ENCODE measurements at places on chromosomes 2 and 18.

GRCh38 chr2:183172220-183172887 is 48.1 kb downstream of the NUP35 start:
- no peak for DNase-seq

DNA sequence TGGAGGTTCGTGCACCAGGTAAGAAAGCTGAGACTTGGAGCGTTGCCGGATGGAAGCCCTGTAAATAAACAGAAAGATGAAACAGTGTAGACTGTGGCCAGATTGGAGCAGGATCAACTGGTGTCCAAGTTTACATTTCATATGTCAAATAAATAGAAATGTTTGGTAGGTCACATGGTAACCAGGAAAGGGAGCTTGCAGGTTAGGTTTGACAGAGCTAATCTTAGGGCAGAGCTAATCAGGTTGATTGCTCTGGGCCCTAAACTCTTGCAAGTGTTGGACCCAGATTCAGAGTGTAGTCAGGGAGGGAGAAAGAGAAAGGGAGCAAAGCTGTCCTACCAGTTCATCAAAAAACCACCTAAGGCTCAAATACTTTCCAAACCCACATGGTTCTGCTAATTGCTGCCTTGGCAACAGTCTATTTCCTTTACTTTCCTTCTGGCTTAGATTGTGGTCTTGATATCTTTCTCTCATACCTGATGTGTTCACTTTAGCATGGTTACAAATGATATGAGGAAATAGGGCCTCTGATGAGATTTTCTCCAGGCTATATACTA is 63.2 kb downstream of the G6PC2 start:
- no peak for DNase-seq

- DNase-seq: no peak
These were observed 82.2 kb downstream of the SOCS6 start for GRCh38 chr18:70370762-70371733.

DNA sequence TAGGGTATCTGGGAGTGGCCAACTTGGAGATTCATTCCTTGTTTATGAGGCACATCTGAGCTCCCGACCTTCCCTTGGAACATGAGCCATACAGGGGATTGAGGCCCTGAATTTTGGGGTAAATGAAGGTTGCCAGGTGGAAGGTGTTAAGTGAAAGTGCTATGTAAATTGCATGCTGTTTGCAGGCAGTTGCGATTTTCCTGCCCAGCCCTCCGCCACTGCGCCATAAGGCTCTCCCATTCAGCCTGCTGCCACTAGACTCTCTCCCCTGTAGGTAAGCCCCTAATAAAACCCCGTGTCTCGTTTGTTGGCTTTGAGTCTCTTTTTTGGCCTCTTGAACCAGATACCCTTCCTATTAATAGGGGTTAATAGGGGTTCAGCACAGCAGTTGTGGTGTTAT is 33.8 kb downstream of the PCARE start:
- DNase-seq: no peak

DNA sequence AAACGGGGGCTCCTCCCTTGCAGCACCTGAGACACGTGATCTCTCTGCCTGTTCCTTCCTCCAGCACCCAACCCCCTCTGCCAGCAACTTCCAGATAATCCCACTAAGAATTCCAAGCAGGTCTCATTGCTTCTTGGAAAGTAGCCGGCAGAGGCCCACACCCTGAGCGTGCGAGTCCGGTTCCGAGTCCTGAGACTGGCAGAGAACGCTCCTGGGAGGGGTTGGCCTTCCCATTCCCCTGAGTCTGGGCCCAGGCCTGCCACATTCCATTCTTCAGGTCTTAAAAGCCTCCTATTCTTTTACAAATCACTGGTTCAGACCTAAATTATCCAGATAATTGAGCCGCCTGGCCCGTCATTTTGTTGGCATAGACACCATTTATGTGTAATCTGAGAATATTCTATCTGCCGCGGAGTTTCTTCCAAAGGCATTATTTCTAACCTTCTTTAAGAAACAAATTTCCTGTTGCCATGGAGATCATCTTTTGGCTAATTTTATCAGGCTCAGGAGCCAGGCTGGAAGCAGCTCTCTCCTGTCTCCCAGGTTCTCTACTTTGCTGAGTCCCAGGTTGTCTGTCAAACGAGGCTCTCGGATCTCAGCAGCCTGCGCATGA is 165.4 kb downstream of the MYCN start:
- no peak for DNase-seq

DNA sequence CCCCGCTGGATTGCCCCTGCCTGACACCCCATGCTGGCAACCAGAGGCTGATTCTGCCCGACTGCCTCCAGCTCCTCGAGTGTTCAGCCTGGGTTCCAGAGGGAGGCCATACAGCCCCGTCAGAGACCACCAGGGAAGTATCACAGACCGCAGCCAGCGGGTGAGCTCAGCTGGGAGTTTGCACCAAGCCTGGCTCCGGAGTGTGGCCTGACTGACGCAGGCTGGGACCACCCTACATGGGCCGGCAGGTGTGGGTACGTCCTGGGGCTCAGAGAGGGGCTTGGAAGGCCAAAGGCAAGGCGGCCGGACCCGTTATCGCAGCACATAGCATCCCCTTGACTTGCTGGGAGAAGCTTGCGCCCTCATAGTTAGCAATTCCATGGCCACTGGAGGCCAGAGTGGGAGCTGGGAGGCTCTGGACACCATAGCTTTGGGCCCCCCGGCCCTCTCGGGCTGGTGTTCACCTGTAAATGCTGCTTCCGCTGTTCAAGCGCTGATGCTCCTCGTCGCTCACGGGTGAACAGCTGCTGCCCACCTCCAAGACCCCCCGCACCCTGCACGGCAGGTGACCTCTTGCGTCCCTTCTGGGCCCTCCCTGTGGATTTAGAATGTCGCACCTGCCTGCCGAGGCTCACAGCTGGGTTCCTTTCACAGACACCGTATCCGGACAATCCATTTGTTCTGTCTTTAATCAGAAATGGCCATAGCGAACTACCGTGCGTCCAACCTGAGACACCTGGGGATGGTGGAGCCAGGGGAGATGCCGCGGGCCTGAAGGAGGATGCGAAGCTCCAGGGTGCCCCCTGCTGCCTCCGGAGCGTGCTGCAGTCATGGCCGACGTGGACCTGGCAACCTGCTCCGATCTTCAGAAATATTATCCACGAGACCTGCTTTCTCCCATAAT is 31.2 kb upstream of the SLC66A3 start:
- no peak for DNase-seq

- DNase-seq: no peak
These were observed 115.6 kb upstream of the ID2 start for GRCh38 chr2:8566155-8566670.

DNA sequence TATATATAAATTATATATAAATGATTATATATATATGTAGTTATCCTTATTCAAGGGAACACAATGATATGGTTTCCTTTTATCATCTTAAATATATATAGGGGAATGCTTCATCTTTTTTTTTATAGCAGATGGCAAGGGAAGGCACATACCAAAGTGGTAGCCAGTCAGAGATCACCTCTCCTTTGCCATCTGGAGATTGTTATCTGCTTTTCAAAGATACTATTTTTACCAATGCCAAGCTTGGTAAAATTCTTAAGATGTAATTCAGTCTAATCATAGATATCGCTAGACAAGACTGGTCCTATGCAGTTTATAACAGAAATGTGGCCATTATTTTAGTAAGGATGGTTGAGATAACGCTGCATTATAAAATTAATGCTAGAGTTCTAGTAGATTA is 64.7 kb upstream of the DSEL start:
- DNase-seq: no peak

DNA sequence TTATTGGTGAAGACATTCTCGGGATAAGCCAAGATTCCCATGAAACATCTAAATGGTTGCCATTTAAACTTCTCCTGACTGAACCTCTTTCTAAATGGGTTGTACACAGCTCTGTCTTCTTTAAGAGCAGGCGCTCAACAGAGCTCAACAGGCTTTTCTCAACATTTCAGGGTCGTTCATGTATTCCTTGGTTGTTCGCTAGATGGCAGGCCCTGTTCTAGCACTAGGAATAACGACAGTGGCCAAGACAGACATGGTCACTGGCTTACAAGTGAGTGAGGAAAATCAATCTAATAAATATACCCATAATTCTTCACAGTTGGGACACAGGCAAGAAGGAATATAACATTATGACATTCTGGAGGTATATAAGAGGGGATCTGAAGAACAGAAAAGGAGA is 154.5 kb downstream of the SMAD2 start:
- no peak for DNase-seq

GRCh38 chr2:8710951-8711350 is 29.1 kb downstream of the ID2 start:
- DNase-seq: no peak

DNA sequence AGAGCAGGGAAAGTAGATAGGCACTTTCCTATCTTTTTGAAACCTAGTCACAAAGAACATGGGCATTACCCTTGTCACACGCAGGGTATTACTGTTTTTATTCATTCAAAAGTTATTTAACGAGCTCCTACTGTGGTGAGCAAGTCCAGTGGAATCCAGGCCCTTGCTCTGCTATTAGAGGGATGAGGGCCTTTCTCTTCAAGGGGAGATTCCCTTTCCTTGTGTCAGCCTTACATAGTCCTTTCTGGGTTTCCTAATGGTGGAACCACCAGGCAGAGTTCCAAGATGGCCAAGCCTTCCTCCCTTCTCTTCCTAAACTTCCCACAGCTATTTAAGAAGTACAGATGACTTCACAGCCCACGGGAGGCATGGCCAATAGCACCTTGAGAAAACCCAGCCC is 64.6 kb downstream of the SPTBN1 start:
- DNase-seq: peak; percentile 80

- DNase-seq: peak; percentile 79
These were observed 72.8 kb downstream of the PLEKHA3 start for GRCh38 chr2:178553047-178553446.

DNA sequence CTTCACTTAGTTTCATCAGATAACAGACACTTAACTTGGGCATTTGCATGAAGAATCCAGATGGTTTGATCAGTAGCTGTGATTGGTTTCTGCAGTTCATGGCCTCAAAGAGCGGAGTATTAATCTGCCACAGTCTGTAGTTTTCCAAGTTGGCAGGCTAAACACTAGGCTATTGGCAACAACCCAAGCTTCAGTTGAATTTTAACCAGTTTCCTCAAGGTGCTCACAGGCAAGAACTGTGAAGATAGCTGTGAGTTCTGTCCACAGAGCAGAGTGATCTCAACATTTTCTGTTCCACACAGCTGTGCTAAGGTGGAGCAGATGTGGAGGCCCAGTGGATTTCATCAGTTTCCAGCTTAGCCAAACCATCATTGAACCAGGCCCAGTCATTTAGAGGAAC is 469.5 kb upstream of the LINC00305 start:
- no peak for DNase-seq

DNA sequence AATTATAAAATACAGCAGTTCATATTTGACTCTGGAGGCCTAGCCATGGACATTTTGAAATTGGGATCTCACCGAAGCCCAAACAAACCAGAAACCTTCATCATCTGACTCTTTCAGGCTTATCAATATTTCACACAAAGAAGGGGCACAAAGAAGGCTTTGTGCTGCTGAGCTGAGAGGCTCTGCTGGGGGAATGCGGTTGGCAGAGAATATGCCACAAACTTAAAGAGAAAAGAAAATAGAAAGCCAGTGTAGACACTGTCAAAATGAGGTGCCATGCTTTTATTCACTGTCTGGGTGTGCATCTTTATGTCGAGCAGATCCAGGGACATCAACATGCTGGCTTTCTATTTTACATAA is 162.6 kb downstream of the QPCT start:
- DNase-seq: no peak

DNA sequence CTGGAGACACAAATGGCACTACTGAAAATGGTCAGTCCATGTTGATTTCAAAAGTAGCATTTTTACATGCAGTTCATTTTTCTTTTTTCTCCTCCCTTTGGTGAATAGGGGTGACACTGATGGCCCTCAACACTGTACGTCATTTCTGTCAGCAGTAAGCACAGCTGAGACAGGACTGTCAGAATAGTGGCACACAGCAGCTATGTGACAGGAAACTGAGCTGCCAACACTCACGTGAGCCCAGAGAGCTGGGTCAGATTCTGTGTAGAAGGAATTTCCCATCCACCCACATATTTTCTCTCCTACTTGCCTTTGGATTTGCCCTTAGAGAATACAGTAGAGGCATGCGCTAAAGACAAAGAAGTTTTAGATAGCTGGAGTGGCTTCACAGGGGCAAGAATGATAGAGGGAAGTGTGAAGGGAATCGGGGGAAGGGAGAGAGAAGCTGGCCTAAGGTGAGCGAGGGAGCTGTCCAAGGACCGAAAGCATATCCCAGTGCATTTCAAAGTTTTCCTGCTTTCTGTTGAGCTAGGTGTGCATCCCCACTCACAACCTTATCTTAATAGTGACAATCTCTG is 476.6 kb downstream of the CNTNAP5 start:
- no peak for DNase-seq

DNA sequence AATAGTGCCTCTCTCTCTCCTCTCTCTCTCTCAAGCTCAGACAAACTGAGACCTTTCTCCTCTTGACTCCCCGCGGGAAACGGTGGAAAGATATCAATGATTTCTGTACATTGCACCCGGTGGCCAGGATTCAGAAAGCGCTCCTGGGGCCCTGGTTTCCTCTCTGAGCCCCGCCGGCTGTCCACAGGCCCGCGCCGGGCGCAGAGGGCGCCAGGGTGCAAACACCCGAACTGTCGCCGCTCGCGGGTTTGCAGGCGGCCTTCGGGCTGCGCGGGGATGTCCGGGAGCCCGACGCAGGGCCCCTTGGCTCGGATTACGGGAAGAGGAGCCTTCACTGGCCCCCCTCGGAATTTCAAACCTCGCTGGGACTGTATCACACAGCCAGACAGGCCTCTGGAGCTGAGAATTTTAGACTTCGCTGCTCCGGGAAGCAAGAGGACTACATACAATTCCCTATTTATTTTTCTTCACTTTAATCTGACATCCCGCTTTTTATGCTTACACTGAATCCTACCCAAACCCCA is 5.2 kb upstream of the EN1 start:
- DNase-seq: no peak

DNA sequence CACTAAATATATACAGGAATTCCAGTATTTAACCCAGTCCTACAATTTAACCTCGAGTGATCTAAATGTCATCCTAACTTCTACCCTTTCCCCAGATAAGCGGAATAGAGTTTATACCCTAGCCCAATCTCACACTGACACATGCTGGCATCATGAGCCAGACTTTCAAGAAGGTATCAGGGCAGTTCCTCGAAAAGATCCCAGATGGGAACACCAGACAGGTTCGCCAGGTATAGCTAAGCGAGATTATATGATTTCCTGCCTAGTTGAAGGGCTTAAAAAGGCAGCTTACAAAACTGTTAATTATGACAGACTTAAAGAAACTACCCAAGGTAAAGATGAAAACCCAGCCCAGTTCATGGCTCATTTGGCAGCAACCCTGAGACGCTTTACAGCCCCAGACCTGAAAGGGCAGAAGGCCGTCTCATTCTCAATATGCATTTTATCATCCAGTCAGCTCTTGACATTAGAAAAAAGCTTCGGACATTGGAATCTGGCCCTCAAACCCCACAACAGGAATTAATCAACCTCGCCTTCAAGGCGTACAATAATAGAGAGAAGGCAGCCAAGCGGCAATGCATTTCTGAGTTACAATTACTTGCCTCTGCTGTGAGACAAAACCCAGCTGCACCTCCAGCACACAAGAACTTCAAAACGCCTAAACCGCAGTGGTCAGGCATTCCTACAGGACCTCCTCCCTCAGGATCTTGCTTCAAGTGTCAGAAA is 668.2 kb upstream of the PKDCC start:
- DNase-seq: no peak
